ENCODE measurements at places on chromosomes 5 and 9.

DNA sequence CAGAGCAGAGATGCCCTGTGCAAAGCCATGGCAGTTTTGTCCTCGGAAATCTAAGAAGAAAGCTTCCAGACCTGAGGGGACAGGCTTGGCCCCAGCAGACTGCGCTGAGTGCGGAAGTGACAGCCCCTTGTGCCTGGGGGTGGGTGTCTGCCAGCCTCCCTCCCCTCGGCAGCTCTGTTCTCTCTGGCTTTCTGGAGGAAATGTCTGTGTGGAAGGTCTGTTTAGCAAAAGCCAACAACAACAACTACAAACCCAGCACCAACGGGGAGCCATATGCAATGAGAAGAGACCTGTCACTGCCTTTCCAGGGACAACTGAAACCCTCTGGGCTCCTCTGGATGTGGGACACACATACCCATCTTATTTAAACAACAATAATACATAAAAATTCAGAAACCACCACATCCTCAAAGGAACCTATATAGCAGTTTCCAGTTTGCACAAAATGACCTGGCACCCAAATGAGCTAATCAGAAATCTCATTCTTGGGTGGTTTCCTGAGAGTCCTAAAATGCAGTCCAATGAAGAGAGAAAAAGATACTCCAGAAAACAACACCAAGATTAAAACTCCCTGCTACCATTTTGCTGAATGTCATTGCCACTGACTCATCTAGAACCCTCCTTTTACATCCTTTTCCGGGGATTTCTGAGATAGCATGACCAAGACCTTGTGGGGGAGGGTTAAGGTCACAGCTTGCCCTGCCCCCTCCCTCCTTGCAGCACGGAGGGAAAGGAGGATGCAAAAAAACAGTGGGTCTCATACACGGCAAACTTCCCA lies 97.7 kb downstream of the AK8 start:
- no peak for DNase-seq

DNA sequence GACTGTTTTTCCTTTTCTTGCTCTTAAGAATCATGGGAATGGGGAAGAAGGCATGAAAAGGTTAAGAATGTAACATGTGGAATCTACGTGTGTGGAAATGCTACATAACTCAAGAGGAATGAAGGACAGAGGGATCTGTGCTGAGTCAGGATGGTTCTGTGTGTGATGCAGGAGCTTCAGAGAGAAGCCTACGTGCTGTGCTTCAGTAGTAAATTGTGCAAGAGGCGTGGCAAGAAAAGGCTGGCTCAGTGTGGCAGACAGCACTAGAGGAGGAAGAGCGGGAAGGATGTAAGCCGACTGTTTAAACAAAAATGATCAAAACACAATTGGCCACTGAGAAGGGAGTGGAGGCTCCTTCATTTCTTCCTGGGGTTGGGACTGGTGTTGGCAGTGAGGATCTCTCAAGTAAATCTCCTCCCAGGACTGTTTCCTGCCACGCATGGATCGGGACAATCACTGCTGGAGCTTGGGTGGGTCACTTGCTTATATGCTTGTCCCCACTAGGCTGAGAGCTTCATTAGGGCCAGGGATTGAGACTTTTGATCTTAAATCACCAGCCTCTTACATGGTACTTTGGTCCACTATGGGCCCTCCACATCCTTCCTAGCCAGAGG lies 59.4 kb upstream of the BASP1 start:
- DNase-seq = no peak

DNA sequence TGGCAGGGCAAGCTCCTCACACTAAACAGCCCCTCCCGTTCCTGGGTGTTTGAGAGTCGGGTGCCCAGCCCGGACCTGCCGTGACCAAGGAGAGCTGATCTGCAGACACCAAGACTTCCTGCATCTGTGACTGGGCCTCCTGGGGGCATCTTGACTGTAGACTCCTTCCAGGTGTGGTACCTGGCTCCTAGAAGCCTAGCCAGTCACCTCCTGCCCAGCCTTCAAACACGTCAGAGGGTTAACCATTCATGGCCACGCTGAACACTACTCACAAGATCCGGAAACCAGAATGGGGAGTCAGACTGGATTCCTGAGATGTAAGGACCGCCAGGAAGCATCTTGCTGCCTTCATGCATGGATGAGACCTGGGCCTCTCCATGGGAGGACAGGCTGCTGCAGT lies 3.7 kb upstream of the LCN2 start:
- DNase-seq = no peak

- no peak for DNase-seq
These were observed 22.5 kb downstream of the FOXD1 start for GRCh38 chr5:73426034-73426433.

DNA sequence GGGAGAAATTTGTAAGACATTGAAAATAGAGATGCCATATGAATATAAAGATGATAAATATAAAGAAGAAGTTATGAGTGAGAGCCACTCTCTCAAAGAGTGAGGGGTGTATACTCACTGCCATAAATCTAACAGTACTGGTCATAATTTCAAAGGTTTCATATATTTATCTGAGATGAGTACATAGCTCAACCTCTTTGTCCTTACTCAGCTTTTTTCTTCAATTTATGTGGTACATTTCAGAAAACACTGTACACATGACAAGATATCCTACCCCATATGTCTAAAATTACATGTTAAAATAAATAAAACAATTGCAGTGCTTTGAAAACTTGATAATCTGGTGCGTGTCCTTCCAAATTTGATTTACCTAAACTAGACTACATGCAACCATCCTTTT lies 5.2 kb upstream of the MCC start:
- no peak for DNase-seq

- no peak for DNase-seq
These were observed 468.5 kb downstream of the NFIB start for GRCh38 chr9:13845460-13845859.

DNA sequence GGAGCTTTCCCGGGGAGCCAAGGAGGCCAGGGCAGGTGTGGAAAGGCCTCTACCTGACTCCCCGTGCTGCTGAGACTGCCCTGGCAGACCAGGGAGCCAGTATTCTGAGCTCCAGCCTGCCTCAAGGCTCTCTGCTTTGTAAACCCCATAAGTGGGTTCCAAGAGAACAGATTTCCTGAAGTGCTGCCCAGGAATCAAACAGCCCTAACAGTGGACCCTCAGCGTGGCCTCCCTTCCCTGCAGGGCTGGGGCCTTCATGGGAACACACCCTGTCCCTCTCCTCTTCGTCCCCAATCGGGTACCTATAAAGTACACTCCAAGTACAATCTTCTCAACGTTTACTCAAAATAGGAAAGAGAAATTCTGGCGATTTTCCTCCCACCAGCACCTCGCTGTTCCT lies 252.5 kb downstream of the FSTL4 start:
- DNase-seq = no peak

- no peak for DNase-seq
These were observed 20.1 kb downstream of the PDE6A start for GRCh38 chr5:149924486-149924885.

DNA sequence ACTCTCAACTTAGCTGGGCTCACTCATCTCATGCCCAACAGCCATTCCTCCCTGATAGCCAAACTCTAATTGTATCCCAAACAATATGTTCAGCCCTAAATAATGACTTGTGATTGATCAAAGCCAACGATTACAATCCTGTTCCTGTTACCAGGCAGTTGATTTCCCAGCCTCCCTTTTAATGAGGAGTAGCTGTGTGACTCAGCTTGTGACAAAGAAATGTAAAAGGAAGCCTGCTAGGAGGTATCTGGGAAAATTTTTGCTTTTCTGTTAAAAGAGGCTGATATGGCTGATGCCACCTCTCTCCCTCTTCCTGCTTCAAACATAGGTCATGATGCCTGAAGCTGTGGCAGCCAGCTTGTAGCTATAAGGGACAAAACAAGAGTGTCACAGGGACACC lies 19.6 kb upstream of the ENC1 start:
- no peak for DNase-seq

GRCh38 chr9:98900244-98900643 lies 43.5 kb upstream of the COL15A1 start:
- no peak for DNase-seq

DNA sequence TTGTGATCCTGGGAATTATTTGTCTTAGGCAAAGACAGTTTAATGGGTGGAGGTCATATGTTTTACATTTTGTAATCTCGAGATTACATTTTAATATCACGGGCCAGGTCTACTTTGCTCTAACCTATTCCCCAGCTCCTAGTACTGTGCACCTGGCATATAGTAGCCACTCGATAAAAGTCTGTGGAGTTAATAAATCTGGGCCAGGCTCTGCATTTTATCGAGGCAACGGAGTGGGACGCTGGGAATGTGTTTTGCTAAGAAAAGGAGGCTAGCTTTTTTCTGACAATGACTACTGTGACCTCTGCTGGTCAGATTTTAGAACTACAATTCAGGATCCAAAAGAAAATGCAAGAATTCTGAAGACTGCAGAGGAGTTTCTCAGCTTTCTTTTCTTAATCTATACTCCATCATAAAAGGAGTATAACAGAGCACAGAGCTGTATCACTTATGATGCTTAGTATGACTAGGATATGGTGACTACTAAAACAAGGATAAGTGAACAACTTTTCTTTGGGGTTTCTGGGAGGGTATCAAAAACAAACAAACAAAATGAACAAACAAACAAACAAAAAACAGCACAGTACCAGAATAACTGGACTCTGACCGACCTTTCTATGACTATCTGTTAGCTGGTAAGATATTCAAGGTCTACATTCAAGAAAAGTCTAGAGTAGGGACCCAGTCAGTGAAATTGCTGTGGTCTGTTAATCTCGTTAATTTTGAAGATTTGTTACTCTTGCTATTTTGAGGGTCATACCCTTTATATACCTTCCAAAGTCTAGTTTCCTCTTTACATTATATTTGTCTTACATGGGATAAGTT lies 46.1 kb upstream of the CER1 start:
- no peak for DNase-seq

All from stimulated activated CD4-positive, alpha-beta T cell treated with anti-CD3 and anti-CD28 coated beads, Interleukin-1b, Interleukin-23, amount 100 ng/mL, for 1 hour (primary cell).